ENCODE measurements at places on chromosomes 3 and 15.

- no peak for DNase-seq
Measured at GRCh38 chr15:62126364-62126763, 38.7 kb downstream of the C2CD4B start.

GRCh38 chr15:52349052-52349700 is 53.6 kb upstream of the MYO5C start:
- no peak for DNase-seq

- DNase-seq: no peak
Measured at GRCh38 chr15:67035886-67036285, 29.5 kb upstream of the SMAD3 start.

GRCh38 chr3:194800002-194800401 is 114.3 kb downstream of the FAM43A start:
- DNase-seq: no peak

DNA sequence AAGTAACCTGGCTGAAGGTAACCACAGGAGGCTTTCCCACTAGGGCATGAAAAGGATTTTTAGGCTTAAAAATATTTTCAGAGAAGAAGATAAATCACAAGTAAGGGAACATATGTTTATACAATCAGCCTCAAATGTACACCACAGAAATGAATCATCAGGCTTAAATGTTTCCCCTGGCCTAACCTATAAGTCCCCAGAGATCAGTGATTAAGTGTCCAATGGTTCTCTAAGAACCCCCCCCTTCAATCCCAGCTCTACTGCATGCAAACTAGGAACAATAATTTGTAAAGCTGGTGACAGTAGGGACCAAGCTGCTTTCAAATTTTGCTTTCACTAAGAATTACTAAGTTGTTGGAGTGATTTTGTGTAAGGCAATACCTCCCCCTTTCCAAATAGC is 431.6 kb upstream of the LMCD1 start:
- DNase-seq: no peak

- DNase-seq: no peak
Measured at GRCh38 chr15:92130244-92130643, 263.4 kb upstream of the ST8SIA2 start.

All from amygdala (tissue), 56 donors.